ENCODE measurements at places on chromosomes 1 and 21.

GRCh38 chr1:162094271-162094670, 24.8 kb downstream of the NOS1AP start:
- no peak for DNase-seq

DNA sequence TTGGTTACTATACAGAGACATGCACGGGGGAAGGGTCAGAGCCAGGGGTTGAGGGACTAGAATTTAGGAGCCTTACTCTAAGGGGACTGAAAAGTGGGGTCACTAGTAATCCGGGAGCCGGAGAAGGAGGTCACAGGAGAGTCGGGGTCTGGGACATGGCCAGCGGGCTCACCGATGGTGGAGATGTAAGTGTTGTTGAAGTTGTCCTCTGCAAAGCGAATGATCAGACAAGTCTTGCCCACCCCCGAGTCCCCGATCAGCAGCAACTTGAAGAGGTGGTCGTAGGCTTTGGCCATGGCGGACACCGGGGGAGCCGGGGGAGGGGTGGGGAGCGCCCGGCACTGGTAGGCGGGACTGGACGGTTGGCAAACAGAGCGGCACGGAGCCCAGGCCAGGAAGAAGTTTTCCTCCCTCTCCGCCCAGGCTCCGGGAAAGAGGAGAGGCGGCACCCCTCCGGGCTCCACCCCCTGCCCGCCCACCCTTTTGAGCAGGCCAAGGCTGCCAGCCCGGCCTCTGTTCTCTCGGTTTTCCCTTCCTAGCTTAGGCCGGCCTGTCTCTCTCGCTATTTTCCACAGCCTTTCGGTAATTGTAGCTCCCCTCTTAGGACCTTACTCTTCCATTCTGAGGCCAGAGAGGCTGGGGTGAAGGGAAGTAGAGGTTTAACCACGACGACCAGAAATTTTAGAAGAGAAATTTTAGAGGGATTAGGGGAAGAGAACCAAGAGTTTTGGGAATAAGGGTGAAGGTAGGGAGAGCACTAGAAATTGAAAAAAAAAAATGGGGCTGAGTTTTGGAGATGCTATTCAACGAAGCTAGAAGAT, at the start of gene RAB13:
TSS of gene RAB13 (minus strand) at position 399 of the 821 bp plus-strand sequence. CDS start at position 296, 103 bp downstream.
- no peak for DNase-seq

- DNase-seq = no peak
These were observed 3.9 kb upstream of the CD1C start for GRCh38 chr1:158285756-158286241.

GRCh38 chr1:85264150-85264549, 4.7 kb upstream of the C1orf52 start:
- DNase-seq = no peak

GRCh38 chr1:54405898-54406293, 298 bp downstream of the SSBP3 start:
- no peak for DNase-seq

DNA sequence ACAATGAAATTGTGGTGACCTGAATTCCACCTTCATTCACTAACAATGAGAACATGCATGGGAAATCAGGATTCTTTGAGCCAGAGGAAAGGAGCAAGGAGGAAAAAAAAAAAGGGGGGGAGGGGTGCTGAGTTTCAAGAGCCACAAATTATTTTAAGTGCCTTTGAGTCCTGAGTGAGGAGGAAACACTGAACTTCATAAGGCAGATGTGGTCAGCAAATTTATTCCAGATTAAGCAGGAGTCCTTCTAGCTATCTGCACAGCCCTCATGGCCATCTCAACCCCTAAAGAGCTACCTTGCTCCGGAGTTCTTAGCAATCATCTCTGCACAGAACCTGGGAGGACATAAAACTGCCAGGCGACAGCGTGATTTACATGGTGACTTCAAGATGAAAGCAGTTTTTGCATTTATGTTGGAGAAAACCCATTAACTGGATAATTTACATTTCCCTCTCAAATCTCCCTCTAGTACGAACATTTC, 21.7 kb downstream of the ASTN1 start:
- DNase-seq = no peak
